ENCODE measurements at places on chromosomes 1 and 21.

DNA sequence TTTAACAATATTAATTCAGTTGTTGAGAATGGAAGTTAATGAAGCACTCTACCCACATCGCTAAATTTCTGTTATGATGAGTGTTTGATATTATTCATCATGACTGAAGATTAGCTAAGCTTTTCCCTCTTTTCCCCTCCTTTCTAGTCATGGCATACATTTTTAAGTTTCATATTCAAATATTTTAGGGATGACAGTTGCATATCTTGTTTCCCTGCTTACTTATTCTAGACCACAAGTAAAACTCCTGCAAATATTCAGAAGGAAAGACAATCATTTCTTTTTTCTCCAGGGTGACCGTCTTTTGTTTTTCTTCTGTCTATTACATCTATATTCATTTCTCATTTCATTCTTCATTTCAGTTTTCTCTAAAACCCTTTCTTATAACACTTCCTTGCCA lies 906.0 kb downstream of the ADGRL2 start:
- DNase-seq = peak; percentile 84

DNA sequence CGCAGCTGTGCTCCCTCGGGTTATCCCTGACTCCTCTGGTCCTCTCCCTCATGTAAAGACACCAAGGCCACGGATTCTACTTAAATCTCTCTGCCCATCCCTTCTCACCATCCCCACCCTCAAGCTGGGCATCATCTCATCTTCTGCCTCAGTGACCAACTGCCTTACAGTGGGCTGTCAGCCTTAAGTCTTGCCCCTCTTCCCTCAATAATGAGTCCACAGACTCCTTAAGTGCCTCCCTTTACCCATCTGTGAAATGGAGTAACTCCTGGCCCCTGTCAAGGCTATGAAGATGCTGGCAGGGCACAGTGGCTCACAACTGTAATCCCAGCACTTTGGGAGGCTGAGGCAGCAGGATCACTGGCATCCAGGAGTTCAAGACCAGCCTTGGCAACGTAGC lies 12.1 kb downstream of the SH3BGRL3 start:
- no peak for DNase-seq

DNA sequence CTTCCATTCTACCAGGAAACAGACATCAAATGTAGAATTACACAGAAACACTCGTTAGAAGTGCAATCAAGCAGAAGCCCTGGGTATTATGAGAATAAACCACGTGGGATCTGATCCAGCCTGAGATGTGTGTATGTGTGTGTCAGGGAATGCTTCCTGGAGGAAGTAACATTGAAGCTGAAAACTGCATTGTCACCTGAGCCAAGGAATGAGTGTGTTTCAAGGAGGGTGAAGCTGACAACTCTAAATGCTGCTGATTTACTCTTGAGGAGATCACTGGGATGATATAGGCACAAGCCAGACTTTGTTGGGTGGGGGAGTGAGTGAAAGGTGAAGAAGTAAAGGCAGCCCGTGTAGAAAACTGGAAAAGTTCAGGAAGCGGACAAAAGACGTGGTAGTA lies 27.6 kb downstream of the FAAH start:
- DNase-seq = no peak

GRCh38 chr1:161313554-161314200 lies 504 bp upstream of the SDHC start:
- DNase-seq = no peak

DNA sequence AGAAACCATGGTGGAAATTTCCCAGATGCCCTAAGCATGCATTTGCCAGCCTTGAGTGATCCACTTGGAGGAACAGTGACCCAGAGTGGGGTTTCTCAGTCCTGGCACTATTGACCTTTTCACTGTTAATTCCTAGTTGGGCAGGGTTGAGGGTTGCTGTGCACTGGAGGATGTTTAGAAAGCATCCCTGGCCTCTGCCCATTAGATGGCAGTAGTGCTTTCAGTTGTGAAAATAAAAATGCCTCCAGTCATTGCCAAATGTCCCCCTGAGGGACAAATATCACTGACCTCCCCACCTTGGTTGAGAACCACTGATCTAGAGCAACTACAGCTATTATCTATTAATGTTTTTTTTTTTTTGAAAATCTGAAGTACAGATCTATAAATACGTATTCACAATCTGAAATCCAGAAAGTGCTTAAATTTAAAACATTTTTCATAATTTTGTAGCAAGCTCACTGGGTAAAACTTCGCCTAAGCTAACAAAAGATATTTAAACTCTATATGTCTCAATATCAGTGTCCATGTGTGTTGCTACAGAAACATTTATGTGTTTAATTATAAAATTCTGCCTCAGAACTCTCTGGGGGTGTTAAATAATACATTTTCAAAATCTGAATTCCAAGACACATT lies 27.3 kb downstream of the F3 start:
- DNase-seq = peak; percentile 40

GRCh38 chr1:61344696-61345095 lies 262.3 kb downstream of the NFIA start:
- DNase-seq = no peak

GRCh38 chr1:56448529-56449300 lies 130.6 kb downstream of the PLPP3 start:
- peak; percentile 39 for DNase-seq

DNA sequence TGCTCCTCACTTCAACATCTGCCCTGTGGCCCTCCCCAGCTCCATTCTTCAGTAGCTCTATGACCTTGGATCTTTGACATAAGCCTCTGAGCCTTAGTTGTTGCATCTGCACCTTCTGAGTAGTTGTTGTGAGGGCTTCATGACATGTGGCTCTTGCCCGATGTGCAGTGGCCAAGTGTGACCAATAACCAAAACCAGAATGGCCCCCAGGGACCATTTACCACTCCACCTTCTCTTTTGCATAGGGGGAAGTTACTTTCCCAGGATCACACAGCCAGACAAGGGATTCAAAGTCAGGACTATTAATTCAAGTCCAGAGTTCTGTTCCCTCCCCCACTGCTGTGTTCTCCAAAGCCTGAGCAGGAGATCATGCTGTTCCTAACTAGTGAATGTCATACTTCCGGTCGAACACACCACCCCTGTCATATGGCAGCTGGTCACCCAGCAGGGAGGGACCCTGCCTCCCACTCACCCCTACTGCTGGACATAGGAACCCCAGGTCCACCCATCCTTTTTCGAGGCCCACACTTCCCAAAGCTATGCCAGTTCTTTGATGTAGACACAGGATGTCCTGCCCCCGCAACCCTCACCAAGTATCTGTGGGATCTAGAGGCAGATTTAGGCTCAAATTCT lies 4.0 kb downstream of the FGR start:
- no peak for DNase-seq

DNA sequence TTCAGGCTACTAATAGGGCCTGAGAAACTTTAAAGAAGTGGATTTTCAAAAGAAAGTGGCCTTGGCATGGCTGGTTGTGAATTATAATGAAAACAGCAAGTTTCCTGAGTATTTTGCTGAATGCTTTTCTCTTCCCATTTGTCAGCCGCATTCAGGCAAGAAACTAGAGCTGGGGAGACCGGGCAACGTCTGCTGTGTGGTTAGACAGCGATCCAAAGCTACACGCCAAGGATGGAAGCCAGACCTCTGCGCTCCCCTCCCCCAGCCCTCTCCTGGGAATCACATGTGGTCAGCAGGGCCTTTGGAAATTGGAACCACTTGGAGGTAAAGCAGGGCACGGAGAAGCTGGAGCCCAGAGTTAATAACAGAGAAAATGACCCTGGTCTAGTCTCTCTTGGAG lies 114.1 kb upstream of the CD34 start:
- DNase-seq = peak; percentile 74

DNA sequence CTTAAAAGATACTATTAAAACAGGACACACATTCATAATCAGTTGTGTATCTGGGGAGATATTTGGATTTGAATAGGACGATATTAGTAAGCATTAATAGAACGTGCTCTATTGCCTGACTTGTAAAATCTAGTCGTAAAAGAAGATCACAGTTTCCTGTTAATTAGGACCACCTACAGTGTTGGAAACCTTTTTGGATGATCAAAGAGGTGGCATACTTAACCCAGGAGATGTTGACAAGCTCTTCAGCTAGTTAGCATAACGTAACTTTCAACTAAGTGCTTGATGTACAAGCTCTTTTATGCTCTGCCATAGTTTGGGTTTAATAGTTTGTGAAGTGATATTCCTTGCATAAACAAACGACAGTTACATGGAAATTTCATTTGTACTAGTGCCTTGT lies 293.3 kb upstream of the NR5A2 start:
- no peak for DNase-seq

DNA sequence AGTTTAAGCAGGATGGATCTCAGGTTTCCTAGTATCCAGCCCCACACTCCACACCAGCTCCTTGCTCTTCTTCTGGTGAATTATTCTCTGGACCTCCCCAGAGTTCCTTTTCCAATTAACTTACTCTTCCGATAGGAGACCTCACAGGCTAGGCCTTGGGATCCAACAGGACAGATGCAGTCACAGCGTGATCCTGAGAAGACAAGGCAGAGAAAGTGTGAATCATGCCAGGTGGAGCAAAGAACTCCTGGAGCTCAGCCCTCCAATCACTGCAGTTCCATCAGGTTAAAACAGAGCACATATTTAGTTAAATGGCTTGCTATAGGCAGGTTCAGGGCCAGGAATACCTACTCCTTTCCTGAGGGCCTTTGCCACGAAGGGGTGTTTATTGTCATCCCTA lies 34.1 kb downstream of the C8B start:
- peak; percentile 16 for DNase-seq

DNA sequence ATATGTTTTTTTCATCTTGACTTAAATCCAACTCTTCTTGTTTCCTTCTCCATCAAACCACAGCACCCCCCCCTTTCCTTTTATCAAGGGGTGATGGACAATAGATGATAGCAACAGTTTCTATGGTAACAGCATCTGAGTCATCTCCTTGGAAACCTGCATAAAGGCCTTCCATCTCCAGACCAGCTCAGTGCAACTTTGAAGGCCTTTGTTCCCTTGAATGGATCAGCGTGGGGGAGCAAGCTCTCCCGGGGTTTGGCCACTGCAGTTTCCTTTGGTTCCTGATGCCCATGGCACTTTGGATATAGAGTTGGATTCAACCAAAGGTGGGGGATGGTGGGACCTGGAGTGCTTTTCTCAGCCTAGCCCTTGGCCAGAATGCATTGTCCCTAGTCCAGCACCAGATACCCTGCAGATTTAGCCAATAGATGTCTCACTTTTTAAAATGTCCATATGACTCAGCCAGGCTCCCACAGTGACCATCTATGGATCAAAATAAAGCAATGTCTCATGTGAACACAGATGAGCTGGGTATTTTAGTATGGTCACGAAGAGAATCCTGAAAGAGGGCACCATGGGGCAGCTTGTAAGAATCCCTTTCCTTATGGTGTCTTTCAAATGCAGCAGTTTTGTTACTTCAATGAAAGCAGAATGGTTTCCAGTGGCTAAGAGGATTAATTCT lies 127.7 kb downstream of the SPATA46 start:
- DNase-seq = no peak

DNA sequence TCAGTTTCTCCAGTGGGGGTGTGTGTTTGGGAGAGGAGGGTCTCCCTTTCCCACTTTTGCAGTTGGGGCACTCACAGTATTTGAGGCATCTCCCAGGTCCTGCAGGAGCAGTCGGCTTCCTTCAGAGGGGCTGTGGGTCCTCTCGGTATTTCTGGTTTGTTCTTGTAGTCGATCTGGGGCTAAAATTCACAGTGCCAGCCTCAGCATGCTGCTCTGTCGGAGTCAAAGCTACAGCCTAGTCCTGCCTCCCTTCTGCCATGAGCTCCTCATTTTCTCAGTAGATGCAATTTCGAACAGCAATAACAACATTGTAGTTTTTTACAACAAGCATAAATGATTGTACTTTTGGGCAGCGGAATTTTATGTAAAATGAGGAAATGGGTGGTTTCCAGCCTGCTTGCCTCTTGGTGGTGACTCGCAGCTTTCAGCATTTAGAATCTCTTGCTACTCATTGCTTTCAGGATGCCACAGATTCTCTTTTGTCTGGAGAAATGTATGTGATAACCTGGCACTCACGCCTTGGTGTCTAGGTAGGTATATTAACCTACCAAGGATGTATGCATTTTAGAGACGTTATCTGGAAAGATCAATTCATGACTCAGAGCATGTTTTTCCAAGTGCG lies 82.4 kb upstream of the C21orf91 start:
- DNase-seq = no peak

DNA sequence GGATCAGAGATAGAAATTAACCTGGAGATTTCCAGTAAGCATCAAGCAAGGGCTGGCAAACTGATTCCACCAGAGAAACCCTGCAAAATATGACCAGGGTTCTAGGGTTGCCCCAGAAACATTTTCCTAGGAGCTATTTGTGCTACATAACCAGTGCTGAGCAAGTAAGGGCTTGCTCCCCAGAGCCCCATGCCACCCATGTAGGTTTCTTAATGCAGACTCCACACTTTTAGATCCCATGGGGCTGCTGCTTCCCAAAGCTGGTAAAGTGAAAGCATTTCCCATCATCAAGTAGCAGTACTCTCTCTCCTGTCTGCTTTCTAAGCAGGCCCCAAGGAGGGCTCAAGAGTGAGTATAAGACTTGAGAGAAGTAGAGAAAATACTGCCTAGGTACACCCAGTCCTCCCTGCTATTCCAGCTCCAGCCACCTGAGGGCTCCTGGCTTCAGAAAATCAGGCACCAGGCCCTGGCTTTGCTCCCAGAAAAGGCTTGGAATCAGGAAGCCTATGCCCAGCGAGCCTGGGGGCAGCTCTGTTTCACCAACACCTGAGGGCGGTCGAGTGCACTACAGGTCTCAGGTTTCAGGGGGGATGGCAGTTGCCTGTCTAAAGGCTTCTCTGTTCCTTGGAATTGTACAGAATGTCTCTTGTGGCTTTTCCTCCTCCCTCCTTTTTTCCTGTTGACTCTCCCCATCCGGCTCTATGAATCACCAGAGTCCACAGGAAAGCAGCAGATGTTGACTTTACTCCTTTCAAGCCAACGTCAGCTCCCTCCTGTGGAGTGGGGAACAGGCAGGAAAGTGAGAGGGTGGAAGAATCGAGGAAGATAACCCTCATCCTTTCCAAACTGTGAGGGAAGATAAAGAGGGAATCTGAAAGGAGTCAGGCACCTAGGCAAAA lies 6.2 kb upstream of the ANKRD35 start:
- peak; percentile 98 for DNase-seq

- DNase-seq = no peak
Measured at GRCh38 chr1:166182281-166182680, 15.5 kb upstream of the FAM78B start.

- no peak for DNase-seq
Measured at GRCh38 chr1:10065344-10065685, 32.6 kb downstream of the UBE4B start.

GRCh38 chr1:117389284-117389683 lies 22.0 kb downstream of the MAN1A2 start:
- no peak for DNase-seq
